ENCODE measurements at places on chromosomes 11 and 22. TPM values are rescaled to one million over a fixed set of nuclear protein-coding genes. Genes with fewer than 3 reads are reported as not detected.

DNA sequence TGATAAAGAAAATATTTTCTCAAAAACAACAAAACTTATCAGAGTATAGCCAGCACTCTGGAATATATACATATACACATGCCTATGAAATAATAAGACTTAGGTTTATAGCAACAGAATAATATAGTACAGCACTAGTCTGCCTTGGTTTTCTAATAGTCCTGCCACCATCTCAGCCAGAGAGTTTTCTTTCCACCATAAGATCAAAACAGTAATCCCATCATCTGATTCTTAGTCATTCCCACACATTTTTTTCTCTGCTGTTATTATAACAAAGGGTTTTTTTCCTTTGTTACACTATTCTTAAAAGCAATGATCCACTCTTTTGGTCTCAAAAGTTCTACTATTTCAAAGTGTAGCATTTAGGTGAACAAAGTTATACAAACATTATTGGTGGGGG, 15.1 kb downstream of the MTMR2 start:
- no peaks in the 10 kb centered on the region for H3K27me3 ChIP-seq
- DNase-seq: no peak
- no peak overlapping the region for H3K4me3 ChIP-seq
- no peak overlapping the region for H3K27ac ChIP-seq
- no peaks in the 10 kb centered on the region for H3K36me3 ChIP-seq

DNA sequence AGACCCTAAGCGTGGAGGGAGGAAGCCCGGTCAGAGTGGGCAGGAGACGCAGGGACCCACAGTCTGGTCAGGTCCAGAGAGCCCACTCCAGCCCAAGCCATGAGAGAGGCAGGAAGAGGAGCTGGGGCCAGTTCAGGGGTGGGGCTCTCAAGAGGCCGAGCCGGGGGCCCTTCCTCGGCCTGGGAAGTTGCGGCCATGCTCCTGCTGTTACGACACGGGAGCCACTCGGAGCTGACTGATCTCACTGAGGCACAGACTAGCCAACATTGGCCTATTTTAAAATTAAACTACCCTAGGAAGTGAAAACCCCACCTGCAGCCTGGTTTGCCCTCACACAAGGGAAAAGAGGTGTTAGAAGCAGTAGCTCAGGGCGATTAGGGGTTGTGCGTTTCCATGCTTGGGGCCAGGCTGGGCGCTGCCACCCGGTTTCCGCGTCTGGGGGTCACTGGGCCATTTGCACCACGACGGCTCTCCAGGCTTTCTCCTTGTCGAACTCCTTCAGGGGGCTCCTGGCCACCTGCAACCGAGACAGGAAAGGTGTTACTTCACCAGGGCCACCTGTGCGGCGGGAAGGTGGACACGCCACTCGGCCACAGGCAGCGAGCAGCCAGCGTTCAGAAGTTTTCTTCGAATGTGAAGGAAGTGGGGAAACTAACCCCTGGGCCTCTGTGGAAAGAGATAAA, 3.2 kb upstream of the TTLL8 start:
- no peaks in the 10 kb centered on the region for H3K36me3 ChIP-seq
- H3K27me3 ChIP-seq: no peaks in the 10 kb centered on the region
- H3K4me3 ChIP-seq: no peak overlapping the region
- DNase-seq: peak; percentile 59

GRCh38 chr11:4044976-4045646, 49.5 kb upstream of the RRM1 start:
- H3K27ac ChIP-seq: no peak overlapping the region
- no peak for DNase-seq
- H3K4me1 ChIP-seq: peaks cover 3% of the 10 kb centered on the region
- H3K4me3 ChIP-seq: no peak overlapping the region
- H3K27me3 ChIP-seq: no peaks in the 10 kb centered on the region

GRCh38 chr22:21917181-21917958, 35.3 kb downstream of the PPM1F start:
- H3K27me3 ChIP-seq: no peaks in the 10 kb centered on the region
- no peak overlapping the region for H3K27ac ChIP-seq
- DNase-seq: no peak

DNA sequence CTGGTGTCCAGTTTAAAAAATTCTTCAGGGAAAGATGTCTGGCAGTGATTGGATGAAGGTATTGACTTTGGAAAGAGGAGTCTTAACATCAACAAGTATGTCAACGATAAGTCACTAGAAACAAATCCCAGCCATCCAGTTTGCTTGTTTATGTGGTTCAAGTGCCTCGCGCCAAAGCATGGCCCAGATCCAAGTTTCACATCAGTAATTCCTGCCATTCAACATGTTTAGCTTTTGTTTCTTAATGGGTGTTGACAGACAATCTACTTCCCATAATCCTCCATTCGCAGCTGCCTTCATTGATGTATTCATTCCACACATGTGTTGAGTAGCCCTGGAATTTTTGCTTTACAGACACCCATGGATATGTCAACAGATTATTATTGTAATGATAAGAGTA, 77.8 kb downstream of the UBASH3B start:
- H3K36me3 ChIP-seq: no peaks in the 10 kb centered on the region
- peaks cover 18% of the 10 kb centered on the region for H3K4me1 ChIP-seq
- DNase-seq: no peak

DNA sequence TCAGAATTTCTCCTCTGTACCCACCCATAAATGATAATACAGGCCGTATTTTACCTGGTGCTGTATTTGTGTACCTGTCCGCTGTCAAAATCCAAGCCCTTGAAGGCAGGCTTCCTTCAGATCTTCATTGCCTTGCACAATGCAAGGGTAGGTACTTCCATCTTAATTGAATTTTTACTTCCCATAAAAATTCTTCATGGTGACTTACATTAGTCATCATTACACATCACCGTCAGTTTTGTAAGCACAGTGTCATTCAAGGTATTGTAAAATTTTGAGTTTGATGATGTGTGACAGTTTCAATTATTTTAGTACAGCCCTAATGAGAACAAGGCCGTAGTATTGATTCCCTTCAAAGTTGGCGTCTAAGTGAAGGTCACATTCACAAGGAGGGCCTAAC, 770 bp upstream of the TSG101 start:
- no peaks in the 10 kb centered on the region for H3K27me3 ChIP-seq
- peaks cover 19% of the 10 kb centered on the region for H3K36me3 ChIP-seq
- peak overlapping the region; percentile 97 for H3K27ac ChIP-seq

Gene C22orf31
- not detected for total RNA-seq

Gene TRIM51
- total RNA-seq: not detected

Gene NRGN
- 77.7 TPM for total RNA-seq

Gene NAGA
- 37.3 TPM for total RNA-seq

Gene CABP4
- total RNA-seq: 4.2 TPM
